ENCODE measurements at places on chromosomes 2 and 18. TPM values are rescaled to one million over a fixed set of nuclear protein-coding genes. Genes with fewer than 3 reads are reported as not detected.
A peak's percentile ranks its signal among the peaks of the same experiment; 100 is the strongest.

DNA sequence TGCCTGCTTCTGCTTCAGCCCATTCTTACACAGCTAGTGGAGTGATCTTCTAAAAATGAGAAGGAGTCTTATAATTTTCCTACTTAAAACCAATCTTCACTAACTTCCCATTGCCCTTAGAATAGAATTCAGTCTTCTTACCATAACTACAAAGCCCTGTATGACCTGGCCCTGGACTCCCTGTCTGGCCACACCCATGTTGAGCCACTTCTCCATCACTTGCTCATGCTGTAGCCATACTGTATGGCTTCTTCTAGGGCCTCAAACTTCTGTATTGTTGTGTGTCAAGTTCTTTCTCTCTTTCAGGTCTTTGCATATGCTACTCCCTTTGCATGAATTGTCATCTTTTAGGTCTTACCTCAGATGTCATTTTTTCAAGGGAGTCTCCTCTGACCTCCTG lies 11.2 kb downstream of the DGUOK start:
- DNase-seq: no peak
- H3K27me3 ChIP-seq: no peaks in the 10 kb centered on the region

DNA sequence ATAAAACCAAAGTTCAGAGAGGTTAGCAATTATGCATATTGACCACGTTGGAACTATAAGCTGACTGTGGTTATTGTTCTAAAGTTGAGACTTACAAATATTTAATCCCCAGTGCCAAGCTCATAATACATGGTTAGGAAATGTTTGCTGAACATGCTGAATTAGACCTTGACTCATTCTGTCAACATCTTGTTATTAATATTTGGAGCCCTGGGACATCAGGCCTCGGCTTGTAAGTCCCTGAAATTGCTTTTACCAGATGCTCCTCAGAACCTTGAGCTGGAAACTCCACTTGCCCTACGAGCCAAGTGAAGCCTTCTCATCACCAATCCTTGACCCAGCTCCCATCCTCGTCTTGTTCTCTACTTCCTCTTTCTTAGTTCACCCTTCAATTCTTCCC lies 21.2 kb downstream of the DYNAP start:
- H3K4me1 ChIP-seq: peaks cover 16% of the 10 kb centered on the region
- DNase-seq: no peak
- H3K27ac ChIP-seq: no peak overlapping the region
- H3K4me3 ChIP-seq: no peak overlapping the region
- H3K36me3 ChIP-seq: no peaks in the 10 kb centered on the region
- peaks cover 7% of the 10 kb centered on the region for H3K27me3 ChIP-seq

DNA sequence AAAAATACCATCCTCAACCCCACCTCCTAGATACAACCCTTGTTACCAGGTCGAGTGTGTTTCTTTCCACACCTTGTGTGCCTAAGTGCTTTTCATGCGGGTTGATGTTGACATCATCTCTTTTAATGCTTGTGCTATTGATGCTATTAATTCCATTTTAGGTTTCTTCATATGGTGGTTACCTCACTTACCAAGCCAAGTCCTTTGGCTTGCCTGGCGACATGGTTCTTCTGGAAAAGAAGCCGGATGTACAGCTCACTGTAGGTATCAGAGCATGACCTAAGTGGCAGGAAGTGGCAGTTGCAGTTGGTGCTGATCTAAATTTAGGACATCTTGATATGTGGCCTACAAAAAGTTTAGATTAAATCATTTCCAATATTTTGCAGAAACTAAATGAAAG lies 149.9 kb upstream of the TTC39C start:
- H3K4me1 ChIP-seq: peaks cover 69% of the 10 kb centered on the region
- H3K36me3 ChIP-seq: peaks cover 9% of the 10 kb centered on the region
- H3K27ac ChIP-seq: peak overlapping the region; percentile 90
- no peak overlapping the region for H3K4me3 ChIP-seq
- DNase-seq: peak; percentile 59

The CYP26B1 gene
- total RNA-seq: not detected

The COLEC11 gene
- total RNA-seq: not detected

GRCh38 chr2:149430743-149431736 lies 100.7 kb downstream of the LYPD6 start:
- H3K27ac ChIP-seq: no peak overlapping the region
- H3K36me3 ChIP-seq: no peaks in the 10 kb centered on the region
- peaks cover 7% of the 10 kb centered on the region for H3K27me3 ChIP-seq
- no peaks in the 10 kb centered on the region for H3K4me1 ChIP-seq
- no peak for DNase-seq

DNA sequence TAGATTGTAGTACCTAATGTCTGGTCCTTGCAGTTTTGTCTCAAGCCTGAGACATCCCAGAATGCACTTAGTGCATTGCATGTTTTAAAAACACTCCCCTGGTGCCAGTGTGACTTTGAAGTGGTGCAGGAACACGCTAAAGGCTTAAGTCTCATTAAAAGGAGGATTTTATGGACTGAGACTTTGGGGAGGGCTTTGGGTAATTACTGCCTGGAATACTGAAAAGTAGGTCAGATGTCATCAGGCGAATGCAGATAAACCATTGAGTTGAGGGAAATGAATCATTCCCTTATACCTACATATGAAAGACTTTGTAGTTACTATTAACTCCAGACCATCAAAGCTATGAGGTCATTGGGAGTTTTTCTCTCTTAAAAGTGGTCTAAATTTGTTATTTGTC lies 3.0 kb upstream of the OSBPL1A start:
- no peak overlapping the region for H3K27ac ChIP-seq
- no peak for DNase-seq
- peaks cover 19% of the 10 kb centered on the region for H3K27me3 ChIP-seq
- peaks cover 12% of the 10 kb centered on the region for H3K4me1 ChIP-seq
- no peaks in the 10 kb centered on the region for H3K36me3 ChIP-seq

DNA sequence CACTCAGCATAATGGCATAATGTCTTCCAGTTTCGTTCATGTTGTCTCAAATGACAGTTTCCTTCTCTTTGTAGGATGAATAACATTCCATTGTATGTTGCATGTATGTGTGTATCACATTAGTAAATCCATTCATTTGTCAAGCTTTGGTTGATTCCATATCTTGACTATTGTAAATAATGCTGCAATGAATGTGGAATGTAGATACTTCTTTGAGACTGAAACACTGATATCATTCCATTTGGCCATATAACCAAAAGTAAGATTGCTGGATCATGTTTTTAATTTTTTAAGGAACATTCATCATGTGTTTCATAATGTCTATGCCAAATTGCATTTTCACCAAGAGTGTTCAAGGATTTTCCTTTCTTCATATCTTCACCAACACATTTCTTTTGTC lies 1711.4 kb upstream of the PIK3C3 start:
- H3K27me3 ChIP-seq: no peaks in the 10 kb centered on the region
- H3K27ac ChIP-seq: no peak overlapping the region
- H3K36me3 ChIP-seq: no peaks in the 10 kb centered on the region
- DNase-seq: no peak
- no peak overlapping the region for H3K4me3 ChIP-seq

All from activated CD4-positive, alpha-beta T cell treated with anti-CD3 and anti-CD28 coated beads, Interleukin-2, amount 10 ng/mL, durations not matched to agents 7 days and 5 days (primary cell).